ENCODE measurements at places on chromosomes 7 and 10.

DNA sequence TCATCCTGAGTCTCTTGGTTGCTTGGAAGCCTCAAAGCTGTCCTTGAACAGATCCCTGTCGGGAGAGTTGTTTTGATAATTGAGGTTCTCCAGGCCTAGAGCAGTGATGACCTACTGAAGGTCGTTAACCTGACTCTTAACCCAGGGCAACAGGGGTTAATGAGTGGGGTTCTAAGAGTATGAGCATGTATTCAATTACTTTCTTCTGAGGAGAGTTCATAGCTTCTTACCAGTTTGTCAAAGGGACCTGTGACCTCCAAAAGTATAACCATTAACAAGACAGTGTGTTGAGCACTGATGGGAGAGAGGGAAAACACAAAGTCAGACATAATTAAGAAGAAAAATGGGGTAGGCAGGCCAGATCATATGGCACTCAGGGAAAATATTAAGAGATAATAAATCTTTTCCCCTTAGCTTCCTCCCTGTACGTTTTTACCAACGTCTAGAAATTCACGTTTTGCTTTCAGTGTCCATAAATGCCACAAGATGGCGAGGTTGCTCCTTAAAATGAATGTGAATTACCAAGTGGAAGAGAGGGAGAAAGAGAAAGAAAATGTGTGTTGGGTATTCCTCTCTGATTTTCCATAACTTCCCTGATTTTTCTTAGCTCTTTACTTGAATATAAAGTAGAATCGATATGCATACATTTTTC, 97.6 kb downstream of the SUGCT start:
- peak; percentile 42 for DNase-seq

GRCh38 chr10:77289027-77289501, 348.5 kb downstream of the KCNMA1 start:
- no peak for DNase-seq

GRCh38 chr7:5284304-5285281, 1.9 kb downstream of the SLC29A4 start:
- peak; percentile 54 for DNase-seq

GRCh38 chr10:132634241-132634946, 96.8 kb downstream of the INPP5A start:
- DNase-seq = no peak

DNA sequence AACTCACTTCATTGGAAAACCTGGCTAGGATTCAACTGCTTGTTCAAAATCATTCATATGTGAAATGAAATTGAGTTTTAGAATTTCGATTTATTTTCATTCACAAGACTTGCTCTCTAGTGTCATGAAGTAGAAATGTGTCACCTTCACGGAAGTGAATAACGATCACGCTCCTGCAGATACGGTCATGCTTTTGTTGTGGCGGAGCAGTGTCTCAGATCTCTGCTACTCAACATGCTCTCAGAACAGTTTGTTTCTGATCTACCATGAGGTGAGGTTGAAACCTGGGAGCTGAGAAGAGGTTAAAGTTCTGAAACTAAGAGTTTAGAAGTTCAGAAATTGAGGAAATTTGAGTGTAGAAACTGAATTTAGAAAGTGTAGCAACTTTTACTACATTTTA, 13.8 kb upstream of the PITRM1 start:
- DNase-seq = no peak

- DNase-seq = no peak
Measured at GRCh38 chr10:52483587-52483986, 169.5 kb downstream of the DKK1 start.

DNA sequence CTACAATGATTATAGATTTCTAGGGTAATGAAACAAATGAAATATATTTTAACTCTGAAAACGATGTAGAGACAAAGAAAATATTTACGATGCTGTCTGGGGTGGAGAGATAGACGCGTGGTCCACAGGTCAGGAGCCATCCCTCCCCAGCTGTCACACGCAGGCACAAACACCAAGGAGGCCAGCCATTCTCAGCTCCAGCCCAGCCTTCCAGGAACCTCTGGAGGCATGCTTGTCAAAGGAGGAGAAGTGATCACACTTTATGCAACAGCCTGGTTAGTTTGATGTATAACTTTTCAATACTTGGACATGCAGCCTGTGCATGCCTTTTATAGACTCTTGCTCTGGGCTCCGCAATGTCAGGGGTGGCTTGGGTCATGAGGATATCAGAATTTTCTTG, 391.5 kb upstream of the MGMT start:
- DNase-seq = no peak

DNA sequence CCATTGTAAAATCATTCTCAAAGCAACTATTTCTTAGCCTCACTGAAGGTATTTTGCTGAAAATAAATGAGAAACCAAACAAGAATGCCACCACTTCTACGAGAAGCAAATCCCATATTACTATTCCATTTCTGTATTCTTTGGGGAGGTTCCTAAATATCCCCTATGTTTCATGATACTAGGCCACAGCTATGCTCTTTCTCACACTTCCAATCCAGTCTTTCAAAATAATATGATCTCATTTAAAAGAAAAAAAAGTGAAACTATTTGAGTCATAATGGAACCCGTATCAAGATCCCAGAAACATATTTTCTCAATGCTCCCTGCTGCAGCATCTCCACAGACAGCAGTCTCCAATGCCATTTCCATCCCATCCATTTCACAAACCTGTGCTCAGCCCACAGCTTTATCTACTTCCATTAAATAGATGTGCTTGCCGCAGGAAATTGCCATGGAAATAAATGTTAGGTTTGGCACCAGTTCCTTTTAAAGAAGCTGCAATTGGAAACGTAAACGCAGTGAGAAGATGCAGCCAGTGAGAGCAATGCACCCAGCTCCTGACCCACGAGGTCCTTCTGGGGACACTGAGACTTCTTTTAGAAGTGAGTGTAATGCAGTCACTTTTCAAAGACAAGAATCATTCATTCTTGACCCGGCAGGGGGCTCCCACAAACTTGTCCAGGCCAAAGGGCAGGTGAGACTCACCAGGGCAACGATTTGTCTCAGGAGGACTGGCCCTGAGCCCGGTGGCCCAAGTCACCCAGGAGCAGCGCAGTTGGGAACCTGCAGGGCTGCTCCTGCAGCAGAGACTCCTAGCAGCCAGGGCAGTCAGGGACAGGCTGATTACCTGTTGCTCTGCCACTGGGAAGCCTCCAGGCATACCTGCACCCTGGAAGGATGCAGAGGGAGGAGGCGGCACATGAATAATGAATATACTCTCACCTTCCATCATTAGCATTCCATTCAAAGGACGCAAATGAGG, 99.6 kb downstream of the C10orf90 start:
- no peak for DNase-seq

- DNase-seq = no peak
Measured at GRCh38 chr10:6788231-6788630, 208.2 kb upstream of the PRKCQ start.

All from HCT116 (cell line).